ENCODE measurements at places on chromosomes 5 and 9.

GRCh38 chr5:43190755-43191603 is 1.0 kb upstream of the NIM1K start:
- no peak for DNase-seq

GRCh38 chr5:113187906-113188305 is 211.3 kb downstream of the DCP2 start:
- no peak for DNase-seq

- DNase-seq = no peak
Observed at GRCh38 chr9:109935406-109936087, 155.5 kb downstream of the PALM2AKAP2 start.

GRCh38 chr5:121533814-121534213 is 317.9 kb upstream of the FTMT start:
- no peak for DNase-seq
